ENCODE measurements at places on chromosomes 16 and 17.

- DNase-seq = no peak
Measured at GRCh38 chr16:73457851-73458250, 409.9 kb upstream of the ZFHX3 start.

DNA sequence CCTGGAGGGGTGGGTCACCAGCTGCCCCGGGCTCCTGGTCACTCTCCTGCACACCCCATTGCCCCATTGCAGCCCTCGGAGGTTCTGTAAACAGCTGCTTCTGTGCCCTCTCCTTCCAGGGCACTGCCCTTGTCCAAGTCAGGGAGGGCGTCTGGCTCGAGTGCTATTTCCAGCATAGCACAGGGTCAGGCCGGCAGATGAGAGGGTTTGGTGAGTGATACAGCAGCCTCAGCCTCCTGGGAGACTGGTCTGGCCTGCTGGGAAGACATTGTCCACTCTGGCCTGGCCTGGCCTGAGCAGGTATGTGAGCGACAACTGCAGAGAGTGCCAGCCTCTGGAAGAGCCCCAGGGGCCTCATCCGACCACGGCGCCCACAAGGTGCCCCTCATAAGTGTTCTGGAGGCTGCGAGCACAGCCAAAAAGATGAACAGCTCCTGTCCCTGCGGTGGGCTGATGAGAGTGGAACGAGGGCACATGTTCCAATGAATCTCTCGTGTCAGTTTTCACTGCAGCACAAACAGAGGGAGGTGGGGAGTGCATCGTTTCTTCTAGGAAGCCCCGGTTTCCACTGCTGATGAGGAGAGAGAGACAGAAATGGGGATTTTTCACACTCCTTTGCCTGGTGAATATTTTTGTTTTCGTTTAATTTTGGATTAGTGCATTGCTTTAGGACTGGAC, 105.8 kb upstream of the SDK2 start:
- no peak for DNase-seq

GRCh38 chr17:924711-925475, 54.7 kb downstream of the NXN start:
- no peak for DNase-seq

DNA sequence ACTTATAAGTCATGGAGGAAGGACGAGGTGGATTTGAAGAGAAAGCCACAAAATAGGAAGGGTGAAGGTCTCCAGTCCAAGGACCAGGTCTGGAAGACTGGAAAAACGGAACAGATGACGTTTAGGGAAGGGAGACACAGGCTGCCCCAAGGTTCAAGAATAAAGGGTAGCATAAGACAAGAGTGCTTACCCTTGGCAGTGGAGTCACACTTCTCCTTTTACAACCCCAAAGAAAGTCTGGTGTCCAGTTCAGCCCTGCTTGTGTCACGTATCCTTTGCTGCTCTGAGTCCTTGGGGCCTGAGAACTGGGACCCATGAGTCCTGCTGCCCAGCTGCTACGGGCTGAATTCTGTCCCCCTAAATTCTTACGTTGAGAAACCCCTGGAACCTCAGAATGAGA, 13.0 kb upstream of the GGA2 start:
- DNase-seq = no peak

DNA sequence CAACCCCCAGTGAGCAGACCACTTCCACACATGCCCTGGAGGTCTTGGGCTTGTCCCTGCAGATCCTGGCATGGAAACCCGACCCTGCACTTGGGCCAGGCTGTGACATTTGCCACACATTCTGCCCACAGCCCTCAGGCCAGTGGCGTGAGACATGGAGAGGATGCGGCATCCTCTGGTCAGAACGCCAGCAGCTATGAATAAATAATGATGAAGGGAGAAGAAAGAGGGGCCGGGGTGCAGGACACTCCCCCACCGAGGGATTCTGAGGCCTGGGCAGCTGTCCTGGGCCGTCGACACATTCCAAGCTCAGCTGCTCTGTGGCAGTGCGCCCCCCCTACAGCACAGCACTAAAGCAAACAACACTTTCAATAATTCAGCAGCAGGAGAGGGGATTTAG, 148.8 kb downstream of the ENGASE start:
- no peak for DNase-seq

- no peak for DNase-seq
Measured at GRCh38 chr16:87816507-87817100, 50.8 kb upstream of the KLHDC4 start.

GRCh38 chr16:72787514-72788268, 260.2 kb downstream of the ZFHX3 start:
- peak; percentile 92 for DNase-seq

GRCh38 chr17:53390575-53390974, 432.2 kb upstream of the KIF2B start:
- no peak for DNase-seq

DNA sequence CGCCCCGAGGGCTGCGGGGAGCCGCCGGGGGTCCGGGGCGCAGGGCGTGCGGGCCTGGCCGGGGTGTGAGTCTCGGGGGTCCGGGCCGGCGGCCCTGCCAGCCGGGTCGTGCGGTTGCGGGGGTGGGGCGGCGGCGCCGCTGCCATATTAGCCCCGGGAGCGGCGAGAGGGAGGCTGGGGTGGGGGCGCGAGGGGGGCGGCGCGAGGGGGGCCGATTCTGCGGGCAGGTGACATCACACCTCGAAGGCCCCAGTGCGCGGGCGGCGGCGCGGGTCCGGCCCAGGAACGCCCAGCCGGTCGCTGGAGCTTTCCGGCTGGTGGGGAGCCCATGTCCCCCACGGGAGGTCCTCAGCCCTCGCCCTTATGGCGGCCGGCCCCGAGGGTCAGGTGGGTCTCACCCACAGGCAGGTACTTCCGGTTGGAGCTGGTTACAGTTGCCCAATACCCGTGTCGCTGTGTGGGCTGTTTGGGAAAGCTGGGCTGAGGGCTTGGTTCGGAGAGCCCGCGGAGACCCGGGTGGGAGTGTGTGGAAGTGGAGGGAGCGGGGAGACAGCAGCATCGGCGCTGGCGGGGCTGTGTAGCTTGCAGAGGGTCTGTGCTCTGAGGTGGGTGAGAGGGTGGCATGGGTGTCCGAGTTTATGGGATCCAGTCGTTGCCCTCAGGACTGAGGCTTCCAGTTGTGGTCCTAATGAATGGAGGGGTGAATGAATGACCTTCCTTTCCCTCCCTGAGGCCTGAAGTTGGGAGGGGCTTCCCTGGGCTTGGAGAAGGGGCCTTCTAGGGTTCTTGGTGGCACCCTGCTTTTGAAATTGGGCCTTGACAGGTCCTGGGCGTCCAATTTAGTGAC, 804 bp downstream of the ATP6V0C start:
- no peak for DNase-seq

DNA sequence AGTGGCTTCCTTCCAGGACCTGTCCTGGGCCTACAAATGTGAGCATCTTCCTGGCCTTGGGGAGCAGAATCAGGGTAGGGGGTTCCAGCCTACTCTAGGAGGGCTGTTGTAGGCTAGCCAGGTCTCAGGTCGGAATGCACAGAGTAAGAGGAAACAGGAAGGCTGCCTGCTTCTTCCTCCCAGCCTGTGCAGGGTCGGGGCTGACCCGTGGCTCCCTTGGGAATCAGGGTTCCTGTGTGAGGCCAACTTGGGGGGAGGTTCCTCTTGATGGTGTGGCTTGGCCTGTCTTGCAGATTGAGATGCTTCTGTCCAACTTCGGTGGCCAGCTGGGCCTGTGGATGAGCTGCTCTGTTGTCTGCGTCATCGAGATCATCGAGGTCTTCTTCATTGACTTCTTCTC, 32.3 kb downstream of the SCNN1G start:
- no peak for DNase-seq

DNA sequence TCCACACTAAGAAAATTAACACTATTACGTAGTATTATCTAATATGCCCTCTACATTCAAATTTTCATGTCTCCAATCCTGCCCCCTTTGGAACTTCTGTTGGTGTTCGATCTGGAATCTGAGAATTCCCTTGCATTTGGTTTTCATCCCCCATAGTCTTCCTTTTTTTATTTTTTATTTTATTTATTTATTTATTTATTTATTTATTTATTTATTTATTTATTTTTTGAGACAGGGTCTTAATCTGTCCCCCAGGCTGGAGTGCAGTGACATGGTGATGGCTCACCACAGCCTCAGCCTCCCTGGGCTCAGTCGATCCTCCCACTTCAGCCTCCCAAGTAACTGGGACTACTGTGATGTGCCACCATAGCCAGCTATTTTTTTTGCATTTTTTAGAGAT, 589.3 kb downstream of the MAF start:
- DNase-seq = no peak

- no peak for DNase-seq
Measured at GRCh38 chr16:75483222-75483621, 12.0 kb downstream of the CHST6 start.

GRCh38 chr16:47622451-47623176, 161.5 kb downstream of the PHKB start:
- no peak for DNase-seq

DNA sequence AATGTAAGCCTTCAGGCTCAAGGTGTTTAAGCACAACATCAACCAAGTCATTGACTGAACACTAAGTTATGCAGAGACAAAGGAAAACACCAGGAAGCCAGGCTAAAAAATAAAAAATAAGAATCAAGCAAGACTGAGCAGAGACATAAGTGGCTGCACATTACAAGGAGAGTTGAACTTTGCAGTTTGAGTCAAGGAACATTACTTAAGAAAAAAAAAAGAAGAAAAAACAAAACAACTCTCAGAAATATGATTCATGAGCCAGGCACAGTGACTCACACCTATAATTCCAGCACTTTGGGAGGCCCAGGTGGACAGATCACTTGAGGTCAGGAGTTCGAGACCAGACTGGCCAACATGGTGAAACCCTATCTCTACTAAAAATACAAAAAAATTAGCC, 168.1 kb downstream of the C16orf95 start:
- no peak for DNase-seq

DNA sequence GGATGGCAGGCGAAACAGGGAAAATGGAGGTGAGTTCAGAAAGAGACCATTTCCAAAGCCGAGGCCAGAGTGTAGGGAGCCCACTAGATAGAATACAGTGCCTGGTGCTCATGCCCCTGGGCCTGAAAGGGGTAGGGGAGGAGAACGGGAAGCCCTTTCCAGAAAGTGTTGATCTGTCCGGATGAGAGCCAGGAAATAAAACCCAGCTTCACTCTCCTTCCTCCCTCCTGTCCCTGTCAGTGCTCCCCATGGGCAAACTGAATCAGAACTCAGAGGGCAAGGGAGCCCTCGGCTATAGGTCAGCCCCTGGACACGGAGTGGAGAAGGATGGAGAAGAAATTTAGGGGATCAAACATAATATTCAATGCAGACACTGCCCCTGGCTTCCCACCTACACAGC, 57.7 kb upstream of the RPL38 start:
- DNase-seq = no peak

DNA sequence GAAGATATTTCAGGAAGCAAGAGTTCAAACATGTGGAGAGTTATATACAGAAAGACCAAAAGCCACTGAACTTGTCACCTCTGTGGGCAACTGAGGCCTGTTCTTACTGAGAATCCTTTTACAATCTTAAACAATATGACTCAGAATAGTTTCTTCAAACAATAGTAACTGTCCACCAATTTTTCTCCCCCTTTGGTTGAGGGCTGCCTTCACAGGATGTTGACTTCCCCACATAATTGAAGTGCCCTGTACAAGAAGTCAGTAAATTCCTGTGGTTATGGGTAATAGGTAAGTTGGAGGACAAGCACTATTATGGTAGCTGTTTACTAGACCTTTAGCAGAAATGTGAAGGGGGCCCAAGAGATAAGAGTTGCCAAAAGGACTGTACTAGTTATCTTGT, 215.8 kb downstream of the CDH8 start:
- no peak for DNase-seq

- DNase-seq = no peak
Measured at GRCh38 chr17:31369266-31369665, 22.2 kb upstream of the RAB11FIP4 start.

DNA sequence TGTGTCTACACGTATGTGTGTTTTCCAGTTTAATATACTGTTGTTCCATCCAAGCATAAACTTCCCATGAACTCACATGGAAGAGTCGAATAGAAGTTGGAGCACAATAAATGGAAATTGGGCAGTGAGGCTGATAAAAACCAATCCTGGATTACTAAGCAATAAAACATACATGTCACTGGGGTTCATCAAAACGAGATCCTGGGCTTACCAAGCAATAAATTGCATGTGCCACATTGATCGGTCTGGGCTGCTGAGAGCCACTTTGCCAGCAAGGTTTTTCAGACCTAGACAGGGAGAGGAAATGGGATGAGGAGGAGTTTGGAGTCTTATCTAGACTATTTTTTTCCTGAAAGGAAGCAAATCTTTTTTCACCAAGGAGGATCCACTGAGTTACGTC, 322.3 kb upstream of the C16orf82 start:
- no peak for DNase-seq

DNA sequence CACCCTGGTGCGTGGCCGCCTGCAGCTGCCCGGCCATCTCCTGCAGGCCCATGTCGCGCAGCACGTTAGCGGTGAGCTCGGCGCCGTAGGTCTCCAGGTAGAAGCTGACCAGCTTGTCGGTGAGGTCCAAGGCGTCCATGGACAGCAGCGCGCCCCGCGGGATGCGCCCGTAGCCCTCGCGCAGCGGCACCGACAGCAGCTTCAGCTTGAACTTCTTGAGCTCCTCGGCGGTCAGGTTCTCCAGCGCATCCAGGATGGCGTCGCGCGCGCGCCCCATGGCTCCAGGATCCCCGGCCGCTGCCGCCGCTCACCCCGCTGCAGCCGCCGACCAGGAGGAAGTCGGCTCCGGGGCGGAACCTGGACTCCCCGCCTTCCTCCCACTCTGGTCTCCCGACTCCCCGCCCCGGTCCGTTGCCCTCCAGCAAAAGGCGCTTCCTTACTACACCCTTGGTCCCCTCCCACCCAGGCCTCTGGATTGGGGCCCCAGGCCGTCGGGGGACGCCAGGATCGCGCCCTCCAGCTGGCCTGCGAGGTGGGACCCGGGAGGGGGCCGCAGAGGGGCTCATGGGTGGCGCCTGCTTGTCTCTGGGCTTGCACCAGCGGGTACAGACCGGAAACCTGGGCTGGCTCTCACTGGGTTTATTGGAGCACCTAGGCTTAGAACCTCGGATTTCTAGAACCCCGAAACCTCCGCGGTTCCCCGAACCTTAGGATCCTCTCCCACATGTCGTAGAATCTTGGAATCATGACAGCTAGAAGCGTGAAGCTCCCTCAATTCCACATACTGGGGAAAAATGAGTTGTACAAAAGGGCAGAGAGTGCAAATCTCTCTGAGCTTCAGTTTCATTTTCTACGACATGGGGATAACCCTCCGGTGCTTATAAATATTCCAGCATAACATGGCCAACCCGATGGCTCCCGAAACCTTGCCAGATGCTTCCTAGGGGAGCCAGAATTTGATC, at the start of gene PYCARD:
TSS of gene PYCARD (minus strand) at position 347 of the 962 bp plus-strand sequence. CDS start at position 277, 70 bp downstream.
- peak; percentile 72 for DNase-seq

- no peak for DNase-seq
Measured at GRCh38 chr17:19016297-19016696, 11.7 kb upstream of the FAM83G start.

DNA sequence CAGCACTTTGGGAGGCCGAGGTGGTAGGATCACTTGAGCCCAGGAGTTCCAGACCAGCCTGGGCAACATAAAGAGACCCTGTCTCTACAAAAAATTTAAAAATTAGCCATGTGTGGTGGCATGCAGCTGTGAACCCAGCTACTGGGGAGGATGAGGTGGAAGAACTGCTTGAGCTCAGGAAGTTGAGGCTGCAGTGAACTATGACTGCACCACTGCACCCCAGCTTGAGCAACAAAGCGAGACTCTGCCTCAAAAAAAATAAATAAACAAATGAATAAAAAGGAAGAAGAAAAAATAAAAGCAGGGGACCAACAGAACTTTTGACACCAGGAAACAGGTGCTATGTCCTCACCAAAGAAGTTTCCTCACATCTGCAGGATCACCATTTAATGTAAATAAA, 14.2 kb downstream of the TERF2 start:
- DNase-seq = no peak

GRCh38 chr17:4165301-4166010, 22.5 kb downstream of the CYB5D2 start:
- DNase-seq = no peak

GRCh38 chr17:47607481-47607880, 42.2 kb upstream of the KPNB1 start:
- no peak for DNase-seq

All from inflammatory macrophage treated with lipopolysaccharide for 1 hour (primary cell).